ENCODE measurements at places on chromosomes 2 and 18.

DNA sequence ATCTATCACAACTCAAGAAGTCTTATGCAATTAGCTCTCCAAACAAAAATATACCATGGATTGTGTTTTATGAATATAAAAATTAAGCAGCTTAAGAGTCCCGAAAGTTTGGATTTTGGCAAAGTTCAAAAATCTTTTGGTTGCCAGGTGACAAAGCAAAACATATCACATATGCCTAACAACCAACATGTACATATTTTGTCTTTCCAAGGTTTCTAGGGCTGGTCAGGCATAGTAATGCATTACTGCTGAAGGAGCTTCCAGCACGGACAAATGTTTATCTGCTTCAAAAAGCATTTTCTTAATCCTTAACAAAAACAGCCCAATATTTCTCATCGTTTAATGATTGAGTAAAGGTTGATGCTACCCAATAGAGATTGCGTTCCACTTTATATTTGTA, 1327.1 kb upstream of the ZEB2 start:
- no peak for DNase-seq

DNA sequence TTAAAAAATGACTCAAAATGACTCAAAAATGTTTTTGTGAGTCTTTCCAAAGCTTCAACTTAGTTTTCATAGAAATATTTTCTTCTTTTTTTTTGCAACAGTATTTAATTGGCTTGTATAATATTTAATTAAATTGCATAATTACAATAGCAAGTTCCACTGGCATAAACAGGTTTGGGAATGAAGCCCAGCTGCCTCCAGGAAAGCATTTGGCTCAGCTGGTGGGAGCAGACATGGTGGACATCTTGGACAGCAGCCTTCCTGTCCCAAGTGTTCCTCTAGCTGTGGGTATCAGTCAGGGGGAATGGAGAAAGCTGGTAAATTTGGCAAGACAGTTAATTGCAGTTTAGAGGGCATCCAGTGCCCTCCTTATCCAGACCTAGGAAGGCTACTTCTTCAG, 213.4 kb downstream of the ZBTB7C start:
- no peak for DNase-seq

GRCh38 chr2:110828330-110828729, 96.0 kb downstream of the ACOXL start:
- DNase-seq, result no peak

- DNase-seq, result no peak
Observed at GRCh38 chr2:144498277-144498676, 21.6 kb downstream of the ZEB2 start.

DNA sequence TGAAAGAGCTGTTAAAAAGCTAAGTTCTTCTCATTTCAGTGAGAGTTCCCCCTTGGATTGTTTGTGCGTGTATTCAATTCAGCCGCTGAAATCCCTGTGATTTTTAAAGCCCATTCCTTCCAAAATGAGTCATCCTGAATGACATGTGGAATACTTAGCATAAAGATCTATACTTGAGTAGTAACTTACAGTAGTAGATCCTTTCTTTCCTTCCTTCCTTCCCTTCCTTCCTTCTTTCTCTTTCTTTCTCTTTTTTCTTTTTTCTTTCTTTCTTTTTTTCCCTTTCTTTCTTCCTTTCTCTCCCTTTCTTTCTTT, 18.2 kb upstream of the SOX11 start:
- DNase-seq, result no peak

- no peak for DNase-seq
Observed at GRCh38 chr2:63819765-63820717, 21.7 kb upstream of the UGP2 start.

- no peak for DNase-seq
Observed at GRCh38 chr2:133525613-133526529, 42.4 kb downstream of the NCKAP5 start.

- no peak for DNase-seq
Observed at GRCh38 chr2:109601783-109602182, 12.0 kb downstream of the SEPTIN10 start.

- no peak for DNase-seq
Observed at GRCh38 chr2:8584174-8585066, 97.4 kb upstream of the ID2 start.

DNA sequence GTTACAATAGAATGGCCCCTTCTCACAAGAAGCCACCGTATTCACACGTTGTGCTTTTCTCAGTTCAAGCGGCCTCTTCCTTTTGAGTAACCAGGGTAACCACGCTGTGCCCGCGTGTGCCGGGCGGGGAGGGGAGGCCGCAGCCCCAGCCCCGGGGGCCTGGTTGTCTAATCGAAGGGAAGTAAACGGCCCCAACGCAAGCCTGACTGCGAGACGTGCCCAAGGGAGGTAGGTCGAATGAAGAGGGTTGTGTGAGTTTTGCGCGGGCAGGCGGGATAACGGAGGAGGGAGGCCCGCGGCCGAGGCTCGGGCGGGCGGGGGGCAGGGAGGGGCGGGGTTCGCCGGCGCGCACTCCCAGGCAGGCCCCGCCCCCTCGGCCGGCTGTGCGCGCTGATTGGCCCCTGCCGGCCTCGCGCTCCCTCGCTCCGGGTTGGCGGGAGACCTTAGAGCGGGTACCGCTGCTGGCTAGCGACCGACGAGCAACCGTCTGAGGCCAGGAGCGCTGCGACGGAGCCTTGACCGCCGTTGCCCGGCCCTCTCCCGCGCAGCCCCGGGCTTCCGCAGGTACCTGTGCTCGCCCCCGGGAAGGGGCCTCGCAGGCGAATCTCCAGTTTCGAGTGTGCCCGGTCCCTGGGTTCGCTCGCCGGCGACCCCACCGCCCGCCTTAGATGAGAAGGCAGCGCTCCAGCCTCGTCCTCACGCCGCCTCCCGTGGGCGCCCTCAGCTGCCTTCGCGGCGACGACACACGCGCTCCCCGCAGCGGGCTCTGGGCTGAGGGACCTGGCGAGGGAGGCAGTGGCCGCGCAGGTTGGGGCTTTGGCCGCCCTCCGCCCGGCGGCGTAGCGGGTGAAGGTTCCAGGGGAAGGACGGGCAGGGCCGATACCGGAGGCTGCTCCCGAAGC, at the start of gene SPDYA:
TSS of gene SPDYA (plus strand) at position 451 of the 902 bp plus-strand sequence. CDS start 5,181 bp downstream, outside the sequence.
- DNase-seq, result peak; percentile 69

GRCh38 chr2:151878655-151879563, 50.7 kb upstream of the ARL5A start:
- no peak for DNase-seq
